EL (cell line): ENCODE measurements at places on chromosomes 5 and 9.

DNA sequence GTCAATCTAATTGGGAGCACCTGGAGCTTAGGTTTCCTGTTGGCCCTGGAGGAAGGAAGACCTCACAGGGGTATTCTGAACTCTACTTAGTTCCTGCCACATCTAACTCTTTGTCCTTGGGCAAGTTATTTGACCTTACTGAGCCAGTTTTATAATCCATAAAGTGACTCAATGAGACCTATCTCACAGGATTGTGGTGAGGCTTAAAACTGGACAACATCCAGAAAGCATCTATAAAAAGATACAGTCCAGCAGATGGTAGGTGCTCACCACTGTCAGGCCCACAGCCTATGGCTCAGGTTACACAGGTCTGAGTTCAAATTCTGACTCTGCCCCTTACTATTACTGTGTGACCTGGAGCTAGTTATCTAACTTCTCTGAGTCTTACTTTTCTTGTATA, 23.3 kb downstream of the KCNV2 start:
- peak; percentile 41 for DNase-seq

DNA sequence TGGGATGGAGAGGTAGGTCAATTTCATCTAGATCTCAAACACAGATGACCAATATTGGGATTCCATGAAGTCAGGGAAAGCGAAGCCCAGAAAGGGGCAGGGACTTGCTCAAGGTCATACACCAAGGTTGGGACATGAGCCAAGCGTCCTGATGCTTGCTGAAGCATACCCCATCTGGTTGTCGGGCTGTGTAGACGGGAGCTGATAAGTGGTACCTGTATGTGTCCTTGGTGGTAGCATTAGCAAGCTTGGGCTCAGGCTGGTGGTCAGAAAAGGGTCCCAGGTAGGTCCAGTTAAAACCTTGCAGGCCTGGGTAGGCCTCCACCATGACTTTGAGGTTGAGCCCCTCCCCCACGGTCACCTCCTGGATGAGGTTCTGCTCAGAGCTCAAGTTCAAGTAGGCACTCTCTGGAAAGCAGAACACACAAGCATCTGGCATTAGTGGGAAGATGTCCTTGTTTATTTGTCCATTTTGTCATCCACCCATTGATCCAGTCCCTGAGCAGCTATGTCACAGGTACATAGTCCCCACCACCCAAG, 13.2 kb downstream of the CSF1R start:
- no peak for DNase-seq

DNA sequence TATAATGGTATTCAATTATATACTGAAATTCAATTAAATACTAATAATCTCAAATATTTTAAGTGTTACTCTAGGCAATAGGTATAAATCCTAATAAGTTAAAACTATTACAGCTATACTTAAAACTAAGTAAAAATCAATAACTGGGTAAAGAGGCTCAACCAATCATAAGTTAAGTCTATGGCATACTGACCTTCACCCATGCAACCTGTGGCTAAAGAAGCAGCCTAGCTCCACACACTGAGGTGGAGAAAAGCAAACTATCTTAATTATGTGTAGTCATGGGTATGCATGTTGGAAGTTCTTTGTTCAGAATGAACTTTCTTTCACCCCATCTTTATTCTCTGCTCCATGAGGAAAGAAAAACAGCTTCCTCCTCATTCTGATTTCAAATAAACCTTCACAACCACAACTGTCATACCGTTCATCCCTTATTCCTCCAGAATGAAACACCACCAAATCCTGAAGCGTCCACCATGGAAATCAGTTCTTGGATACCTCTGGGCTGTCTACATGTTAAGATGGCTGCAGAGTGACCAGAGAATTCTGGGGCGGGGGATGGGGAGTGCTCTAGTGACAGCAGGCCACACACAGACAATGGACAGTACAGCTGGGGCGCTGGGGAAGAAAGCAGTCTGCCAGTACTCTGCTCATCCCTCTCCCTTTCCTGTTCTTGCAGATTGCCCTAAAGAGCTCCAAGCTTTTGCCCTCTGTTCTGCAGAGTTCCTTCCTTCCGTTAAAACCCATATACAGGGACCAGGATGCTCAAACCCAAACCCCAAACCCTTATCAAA, 62.3 kb downstream of the RIGI start:
- DNase-seq, result no peak

- no peak for DNase-seq
Measured at GRCh38 chr9:123696476-123696875, 233.4 kb downstream of the DENND1A start.

- no peak for DNase-seq
Measured at GRCh38 chr5:2502970-2503594, 248.4 kb downstream of the IRX2 start.

DNA sequence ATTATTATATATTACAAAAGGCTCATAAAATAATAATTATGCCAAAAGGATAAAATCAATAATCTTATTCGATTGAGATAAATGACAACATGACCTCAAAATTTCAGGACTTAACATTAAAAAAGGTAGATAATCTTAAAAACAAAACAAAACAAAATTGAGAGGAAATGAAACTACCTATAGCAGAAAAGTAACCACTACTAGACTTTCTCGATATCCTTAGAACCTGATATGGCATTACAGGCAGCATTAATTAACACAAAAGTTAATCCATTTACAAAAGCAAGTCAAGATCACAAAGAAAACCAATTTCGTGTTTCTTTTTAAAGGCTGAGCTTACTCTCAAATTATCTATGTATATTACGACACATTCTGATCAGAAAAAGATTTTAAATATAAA, 29.9 kb downstream of the TMEM161B start:
- no peak for DNase-seq

- DNase-seq, result peak; percentile 33
Measured at GRCh38 chr9:26954050-26954508, 2.1 kb upstream of the IFT74 start.

GRCh38 chr9:27561685-27562084, 11.6 kb downstream of the C9orf72 start:
- DNase-seq, result no peak

- no peak for DNase-seq
Measured at GRCh38 chr5:42467981-42468524, 44.8 kb downstream of the GHR start.

DNA sequence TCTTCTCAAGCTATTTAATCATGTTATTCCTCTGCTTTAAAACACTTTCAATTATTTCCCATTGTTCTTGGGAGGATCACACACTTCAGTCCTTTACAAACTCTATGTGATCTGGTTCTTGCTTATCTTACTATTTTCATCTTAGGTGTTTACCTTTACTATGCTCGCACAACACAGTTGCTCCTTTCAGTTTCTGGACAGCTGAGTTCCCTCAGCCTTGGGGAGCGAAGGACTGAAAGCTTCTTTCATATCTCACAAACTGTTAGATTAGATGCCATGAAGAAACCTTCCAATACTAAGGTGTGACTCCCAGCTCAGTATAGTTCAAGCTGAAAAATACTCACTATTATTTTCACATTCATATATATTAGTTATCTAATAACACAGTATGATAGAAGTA, 117.9 kb downstream of the CDC42SE2 start:
- DNase-seq, result no peak

- no peak for DNase-seq
Measured at GRCh38 chr5:154286557-154286956, 96.0 kb downstream of the GALNT10 start.

DNA sequence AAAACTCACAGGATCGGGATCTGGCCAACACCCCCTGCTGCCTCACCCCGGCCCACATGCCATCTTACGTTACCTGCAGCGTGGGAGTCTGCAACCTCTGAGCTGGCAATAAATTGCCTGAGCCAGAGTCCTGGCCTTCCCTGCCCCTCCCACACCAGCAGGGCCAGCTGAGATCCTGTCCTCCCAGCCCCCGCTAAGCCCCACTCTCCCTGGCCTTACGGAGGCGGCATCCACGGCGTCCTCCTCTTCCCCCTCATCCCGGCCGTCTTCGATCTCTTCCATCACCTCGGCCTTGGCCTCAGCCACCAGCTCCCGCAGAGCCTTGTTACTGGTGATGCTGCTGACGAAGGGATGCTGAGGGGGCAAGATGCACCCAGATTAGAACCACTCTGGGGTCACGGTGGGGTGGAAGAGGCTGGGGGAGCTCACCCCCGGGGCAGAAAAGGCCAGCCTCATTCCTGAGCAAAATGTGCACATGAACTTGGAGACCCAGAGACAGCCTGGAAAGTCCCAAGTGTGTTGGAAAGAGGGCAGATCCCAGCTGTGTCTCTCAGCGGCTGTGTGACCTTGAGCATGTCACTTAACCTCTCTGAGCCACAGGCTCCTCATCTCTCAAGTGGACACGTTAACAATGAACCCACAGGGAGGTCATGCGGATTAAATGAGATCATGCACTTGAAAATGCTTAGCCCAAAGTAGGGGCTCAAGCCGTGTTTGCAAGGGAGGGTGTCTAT, 89.9 kb upstream of the FBXW11 start:
- DNase-seq, result no peak

GRCh38 chr5:143498821-143499220, 95.3 kb upstream of the NR3C1 start:
- no peak for DNase-seq

- no peak for DNase-seq
Measured at GRCh38 chr9:37693260-37693659, 42.5 kb downstream of the FRMPD1 start.

DNA sequence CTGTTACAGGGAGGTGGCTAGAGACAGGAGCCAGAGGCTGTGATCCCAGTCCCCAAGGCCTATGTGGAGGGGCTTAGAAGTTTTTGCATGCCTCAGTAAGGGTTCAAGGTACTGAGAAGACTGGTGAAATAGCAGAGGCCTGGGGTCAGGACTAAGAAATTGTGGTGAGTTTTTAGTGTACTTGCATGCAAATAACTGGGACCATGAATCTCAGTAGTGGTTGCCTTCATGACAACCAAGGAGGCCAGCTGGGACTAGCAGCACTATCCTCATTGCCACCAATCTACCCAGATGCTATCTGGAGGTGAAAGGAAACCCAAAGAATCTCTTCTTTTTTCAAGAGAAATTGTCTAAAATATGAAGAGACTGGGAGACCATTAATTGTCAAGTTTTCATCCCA, 395.1 kb downstream of the CETN3 start:
- DNase-seq, result no peak

DNA sequence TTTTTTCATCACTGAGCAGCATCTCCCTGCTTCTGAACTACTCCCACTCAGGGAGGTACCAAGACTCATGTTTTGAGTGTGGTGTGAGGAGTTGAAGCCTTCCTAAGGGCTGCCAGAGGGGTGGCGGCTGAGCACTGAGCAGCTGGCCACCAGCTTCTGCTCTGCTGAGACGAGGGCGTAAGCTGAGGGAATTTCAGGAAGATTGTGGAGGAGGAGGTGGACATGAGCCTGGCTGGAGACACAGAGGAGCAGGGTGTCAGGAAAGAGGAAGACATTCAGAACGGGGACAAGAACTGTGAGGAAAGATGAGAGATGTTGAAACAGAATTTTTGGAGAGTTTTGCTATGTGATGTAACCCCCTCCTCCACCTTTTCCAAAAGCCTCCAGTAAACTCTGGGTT, 7.8 kb downstream of the LCP2 start:
- DNase-seq, result no peak

DNA sequence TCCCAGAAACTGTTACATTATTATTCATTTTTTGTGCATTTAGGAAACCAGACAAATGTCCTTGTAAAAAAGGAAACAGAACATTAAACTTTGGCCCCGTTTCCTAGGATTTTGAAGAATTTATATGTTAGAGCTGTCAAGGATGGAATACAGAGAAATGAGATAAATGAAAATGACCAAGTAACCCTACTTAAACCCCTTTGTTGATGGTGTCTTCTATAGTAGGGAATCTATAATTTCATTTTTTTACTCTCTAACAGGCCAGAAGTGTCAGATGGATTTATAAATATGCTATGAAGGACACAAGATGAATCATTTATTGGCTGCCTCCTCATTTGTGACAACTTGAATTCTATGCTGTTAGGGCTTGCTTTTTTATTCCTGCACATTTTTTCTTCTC, 1047.1 kb downstream of the PTPRD start:
- no peak for DNase-seq

- no peak for DNase-seq
Measured at GRCh38 chr9:14031810-14032209, 282.1 kb downstream of the NFIB start.

DNA sequence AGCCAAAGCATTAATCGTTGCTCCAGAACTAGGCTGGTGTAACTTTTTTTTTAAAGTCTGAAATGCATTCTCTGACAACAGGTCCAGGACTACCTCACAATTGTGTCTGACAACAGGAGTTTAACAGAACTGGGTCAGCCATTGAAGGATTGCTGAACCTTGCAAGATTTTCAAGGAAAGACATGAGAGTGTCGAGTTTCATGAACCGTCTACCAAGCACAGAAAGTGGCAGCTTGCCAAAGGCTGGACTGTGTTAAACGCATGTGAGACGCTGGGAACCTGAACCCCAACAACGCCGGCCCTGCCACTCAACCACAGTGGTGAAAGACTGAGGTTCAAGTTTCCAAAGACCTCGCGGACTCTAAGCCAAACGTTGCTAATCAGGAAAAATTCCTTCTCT, 79.1 kb downstream of the LHFPL2 start:
- peak; percentile 22 for DNase-seq

GRCh38 chr9:131645078-131645776, 94.6 kb downstream of the RAPGEF1 start:
- DNase-seq, result peak; percentile 39

DNA sequence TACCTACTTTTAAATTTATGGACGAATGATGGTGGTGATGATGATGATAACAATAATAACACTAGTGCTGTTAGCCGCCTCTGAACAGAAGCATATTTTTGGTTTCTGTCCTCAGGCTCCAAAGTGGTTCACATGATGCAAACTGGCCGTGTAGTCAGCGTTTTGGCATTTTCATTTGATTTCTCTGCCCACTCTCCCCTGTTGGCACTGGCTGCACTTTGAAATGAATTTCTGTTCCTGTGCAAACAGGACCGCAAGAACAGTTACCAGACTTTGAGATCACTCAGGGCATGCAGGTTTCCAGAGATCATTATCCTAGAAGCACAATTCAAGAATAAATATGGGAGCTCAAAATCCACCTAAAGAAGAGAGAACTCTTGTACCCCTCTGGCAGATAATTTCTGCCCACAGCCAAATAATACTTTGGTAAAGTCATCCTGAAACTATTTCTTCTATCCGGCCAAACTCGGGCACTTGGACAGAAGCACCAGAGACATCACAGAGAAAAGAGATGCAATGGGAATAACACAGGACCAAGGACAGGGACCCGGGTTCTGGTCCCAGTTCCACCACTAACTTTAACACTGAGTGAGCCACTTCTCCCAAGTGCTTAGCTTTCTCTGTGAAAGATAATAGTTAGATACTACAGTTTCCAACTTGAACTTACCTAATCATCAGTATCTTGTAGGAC, 201.7 kb upstream of the PTGER4 start:
- DNase-seq, result peak; percentile 93

GRCh38 chr5:123007182-123007581, 29.3 kb downstream of the PPIC start:
- DNase-seq, result no peak

DNA sequence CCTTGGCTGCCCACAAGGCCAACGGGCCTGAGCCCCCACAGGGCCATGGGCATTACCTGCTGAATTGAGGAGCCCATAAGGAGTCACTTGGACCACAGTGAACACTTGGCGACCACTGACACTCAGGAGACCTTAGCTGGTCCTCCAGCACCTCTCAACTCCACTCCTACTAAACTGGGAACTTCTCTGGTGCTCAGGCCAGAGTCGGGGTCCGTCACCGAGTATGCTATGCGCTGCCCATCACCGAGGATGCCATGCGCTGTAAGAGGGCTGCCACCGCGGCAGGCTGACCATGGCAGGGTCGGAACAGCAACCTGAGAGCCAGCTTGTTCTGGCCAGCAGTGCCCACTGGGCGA, 600 bp upstream of the SQSTM1 start:
- DNase-seq, result no peak

- no peak for DNase-seq
Measured at GRCh38 chr9:100639854-100640253, 62.0 kb downstream of the CAVIN4 start.

- no peak for DNase-seq
Measured at GRCh38 chr5:173163219-173163618, 18.9 kb downstream of the BNIP1 start.
